ENCODE measurements at places on chromosomes 2 and 18.

DNA sequence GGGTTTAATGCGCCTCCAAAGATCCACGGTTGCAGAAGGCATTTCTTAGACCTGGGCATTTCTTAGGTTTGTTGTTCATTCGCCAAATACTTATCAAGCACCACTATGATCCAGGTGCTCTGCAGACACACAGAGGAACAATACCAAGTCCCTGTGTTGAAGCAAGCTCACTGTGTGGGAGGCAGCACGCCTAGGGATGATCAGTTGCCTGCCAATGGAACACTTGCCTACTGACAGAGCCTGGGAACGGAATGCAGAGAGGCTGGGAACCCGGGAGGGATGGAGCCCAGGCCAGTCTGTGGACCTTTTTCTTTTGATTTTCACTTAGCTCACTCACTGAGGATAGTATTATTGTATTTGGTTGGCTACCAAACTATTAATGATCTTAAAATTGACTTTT lies 1.9 kb upstream of the GRP start:
- no peak for DNase-seq

GRCh38 chr2:185174353-185174752 lies 564.3 kb upstream of the FSIP2 start:
- no peak for DNase-seq

- no peak for DNase-seq
Measured at GRCh38 chr2:233131936-233132720, 72.0 kb downstream of the INPP5D start.

DNA sequence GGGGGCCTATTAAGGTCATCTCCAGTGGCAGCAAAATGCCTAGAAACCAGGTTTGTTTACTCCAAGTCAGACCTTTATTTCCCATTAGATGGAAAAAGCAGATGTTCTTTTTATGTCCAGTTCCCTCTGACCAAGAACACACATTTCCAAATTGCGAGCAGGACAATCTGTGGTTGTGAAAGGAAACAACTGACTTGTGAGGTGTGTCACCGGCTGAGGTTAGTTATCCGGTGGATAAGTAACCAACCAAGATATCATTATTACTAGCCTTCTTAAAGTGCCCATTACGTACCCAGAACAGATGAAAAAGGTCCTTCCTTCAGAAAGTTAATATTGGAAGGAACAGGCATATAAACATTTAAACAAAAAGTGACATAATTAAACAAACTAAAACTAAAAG lies 112.9 kb downstream of the THADA start:
- peak; percentile 62 for DNase-seq

GRCh38 chr2:131032393-131032836 lies 60.8 kb downstream of the FAM168B start:
- DNase-seq = no peak

GRCh38 chr2:73034661-73035375 lies 36.7 kb downstream of the SFXN5 start:
- no peak for DNase-seq

- peak; percentile 62 for DNase-seq
Measured at GRCh38 chr2:20326163-20326780, 24.4 kb downstream of the PUM2 start.

DNA sequence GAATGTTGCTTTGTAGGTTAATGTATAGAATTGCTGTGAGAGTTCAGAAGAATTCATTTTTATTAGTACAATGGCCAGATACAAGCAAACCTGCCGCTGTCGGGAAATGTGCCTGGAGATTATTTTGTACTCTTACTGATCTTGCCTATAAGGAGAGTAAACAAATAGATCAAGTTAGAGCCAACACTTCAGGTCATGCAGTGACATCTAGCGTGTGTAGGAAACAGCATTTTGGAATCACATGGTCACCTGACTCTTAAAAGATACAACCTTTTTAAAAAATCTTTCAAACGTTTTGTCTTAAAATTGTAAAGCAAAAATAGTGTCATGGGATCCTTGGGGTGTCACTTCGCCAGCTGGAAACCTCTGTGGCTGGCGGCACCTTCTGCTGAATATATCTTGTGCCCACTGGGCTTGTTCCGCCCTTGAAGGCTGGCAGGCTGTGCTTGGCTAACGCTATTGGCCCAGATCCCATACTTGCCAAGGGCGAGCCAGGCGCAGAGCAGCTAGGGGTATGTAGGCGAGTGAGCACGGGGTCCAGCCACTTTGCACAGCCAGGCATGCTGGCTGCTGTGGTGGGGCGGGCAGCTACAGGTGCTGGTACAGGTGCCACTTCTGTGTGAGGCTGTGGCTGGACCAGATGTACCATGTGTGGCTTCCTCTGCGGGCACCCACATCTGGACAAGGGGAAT lies 19.5 kb upstream of the RPRM start:
- no peak for DNase-seq

DNA sequence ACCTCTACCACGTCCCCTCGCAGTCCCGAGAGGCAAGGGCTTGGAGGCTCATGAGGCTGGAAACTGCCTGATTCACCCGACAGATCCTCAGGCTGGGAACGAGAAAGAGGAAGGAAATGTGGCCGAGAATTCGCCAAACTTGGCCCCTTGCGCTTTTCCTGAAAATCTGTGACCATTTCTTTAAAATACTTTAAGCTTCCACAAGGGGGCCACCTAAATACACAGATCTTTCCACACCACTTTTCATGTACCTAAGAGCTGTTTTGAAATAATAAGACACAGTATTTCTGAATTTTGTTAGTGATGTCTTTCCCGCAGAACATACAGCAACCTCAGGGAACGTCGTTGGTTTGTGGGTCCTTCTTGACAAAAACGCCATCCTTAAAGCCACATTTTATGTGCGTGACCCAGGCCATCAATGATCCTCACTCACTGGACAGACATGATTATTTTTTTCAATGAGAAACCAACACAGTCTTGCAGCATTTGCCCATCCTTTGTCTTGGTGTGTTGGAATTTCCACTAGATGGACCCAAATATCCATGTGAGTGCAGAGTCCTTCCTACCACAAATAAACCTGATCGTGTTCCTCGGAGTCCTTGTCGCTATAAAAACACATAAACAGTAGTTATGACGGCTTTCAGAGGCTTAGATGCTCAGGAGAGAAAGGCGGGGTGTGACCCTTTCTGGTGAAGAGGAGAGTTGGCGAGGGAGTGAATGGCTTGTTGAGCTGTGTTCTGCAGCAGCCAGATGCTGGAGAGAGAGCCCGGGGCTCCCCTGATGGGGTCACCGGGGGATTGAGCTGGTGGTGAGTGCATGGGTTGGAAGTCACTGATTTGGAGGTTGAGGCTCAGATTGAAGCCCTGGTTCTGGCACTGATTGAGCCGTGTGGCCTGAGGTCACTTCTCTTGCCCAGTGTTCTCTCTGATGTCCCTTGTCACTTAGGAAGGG lies 25.0 kb downstream of the DCDC2C start:
- peak; percentile 32 for DNase-seq

DNA sequence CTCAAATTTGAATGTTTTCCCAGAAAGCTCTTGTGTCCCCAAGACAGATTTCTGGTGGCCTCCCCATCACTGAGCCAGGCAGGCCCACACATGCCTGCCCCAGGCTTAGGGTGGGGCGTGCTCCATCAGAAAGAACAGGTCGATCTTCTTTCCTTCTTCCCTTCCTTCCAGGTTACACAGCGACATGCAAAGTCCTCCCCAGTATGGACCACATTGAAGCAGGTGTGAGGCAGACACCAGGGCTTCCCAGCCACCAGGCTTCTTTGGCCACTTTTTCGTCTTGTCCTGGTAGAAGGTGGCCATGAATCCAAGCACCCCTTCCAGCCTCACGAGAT lies 41.4 kb upstream of the LAPTM4A start:
- no peak for DNase-seq

GRCh38 chr2:26464390-26465265 lies 13.3 kb downstream of the OTOF start:
- no peak for DNase-seq

GRCh38 chr2:115838539-115838938 lies 1396.1 kb downstream of the DPP10 start:
- DNase-seq = no peak

GRCh38 chr2:7012141-7012764 lies 95.0 kb downstream of the RNF144A start:
- no peak for DNase-seq

DNA sequence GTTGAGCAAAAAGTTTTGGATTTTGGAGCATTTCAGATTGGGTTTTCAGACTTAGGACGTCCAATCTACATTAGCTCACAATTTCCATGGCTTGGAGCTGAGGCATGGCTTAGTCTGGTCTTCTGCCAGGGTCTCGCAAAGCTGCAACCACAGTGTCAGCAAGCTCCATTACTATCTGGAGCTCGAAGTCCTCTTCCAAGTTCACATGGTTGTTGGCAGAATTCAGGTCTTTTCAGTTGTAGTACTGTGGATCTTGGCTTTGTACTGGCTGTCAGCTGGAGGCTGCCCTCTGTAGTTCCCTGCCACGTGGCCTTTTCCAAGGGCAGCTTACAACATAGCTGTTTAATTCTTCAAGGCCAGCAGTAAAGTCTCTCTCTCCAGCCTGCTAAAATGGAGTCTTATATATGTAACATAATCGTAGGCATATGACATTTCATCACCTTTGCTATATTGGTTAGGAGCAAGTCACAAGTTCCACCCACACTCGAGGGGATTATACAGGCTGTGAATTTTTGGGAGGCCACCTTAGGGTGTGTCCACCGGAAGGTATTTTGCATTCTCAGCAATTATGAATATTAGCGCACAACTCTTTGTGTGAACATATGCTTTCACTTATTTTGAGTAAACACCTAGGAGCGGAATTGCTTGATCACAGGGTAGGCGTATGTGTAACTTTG lies 41.5 kb upstream of the EPC2 start:
- DNase-seq = no peak

- DNase-seq = peak; percentile 47
Measured at GRCh38 chr2:159706385-159706980, 5.8 kb upstream of the MARCHF7 start.

- DNase-seq = no peak
Measured at GRCh38 chr2:63740020-63740419, 101.7 kb upstream of the UGP2 start.

- no peak for DNase-seq
Measured at GRCh38 chr2:135050132-135050531, 2.0 kb upstream of the RAB3GAP1 start.

DNA sequence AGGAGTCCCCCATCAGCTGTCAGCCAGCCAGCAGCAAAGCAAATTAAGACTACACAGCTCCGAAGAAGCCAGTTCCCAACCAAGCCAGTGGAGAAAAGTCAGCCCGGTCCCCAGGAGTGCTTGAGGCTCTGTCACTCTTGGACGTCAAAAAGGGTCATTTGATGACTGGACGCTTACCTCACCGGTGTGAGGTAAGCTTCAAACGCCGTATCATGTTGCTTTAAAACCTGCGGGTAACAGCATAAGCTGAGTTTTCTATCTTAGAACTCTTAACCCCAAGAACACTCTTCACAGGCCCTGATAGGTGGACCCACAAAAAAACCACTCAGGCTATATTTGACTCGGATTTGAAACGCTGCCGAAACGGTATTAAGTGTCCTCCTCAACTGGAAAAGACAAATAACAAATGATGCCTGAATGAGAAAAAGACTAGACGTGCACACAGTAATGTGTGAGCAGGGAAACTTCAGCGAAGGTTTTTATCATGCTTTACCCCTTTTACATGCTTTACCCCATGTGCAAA lies 682 bp upstream of the LNPK start:
- DNase-seq = no peak

GRCh38 chr2:186327251-186327868 lies 158.7 kb upstream of the ZC3H15 start:
- no peak for DNase-seq

DNA sequence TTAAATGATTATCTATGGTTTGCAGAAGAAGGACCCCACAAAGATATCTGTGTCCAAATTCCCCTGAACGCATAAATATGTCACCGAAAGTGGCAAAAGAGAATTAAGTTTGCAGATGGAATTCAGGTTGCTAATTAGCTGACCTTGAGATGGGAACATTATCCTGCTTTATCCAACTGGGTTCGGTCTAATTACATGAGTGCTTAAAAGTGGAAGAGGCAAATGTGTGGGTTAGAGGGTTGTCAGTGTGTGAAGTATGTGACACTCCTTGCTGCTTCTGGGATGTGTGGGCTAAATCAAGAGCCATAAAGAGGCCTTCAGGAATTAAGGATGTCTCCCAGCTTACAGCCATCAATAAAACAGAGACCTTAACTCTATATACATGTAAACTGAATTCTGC lies 53.5 kb downstream of the CDH19 start:
- DNase-seq = no peak

- DNase-seq = peak; percentile 54
Measured at GRCh38 chr2:169928463-169928864, 101.2 kb downstream of the UBR3 start.

GRCh38 chr2:75500633-75501032 lies 60.1 kb downstream of the EVA1A start:
- peak; percentile 15 for DNase-seq
